ENCODE measurements at places on chromosomes 2 and 18. TPM values are rescaled to one million over a fixed set of nuclear protein-coding genes. Genes with fewer than 3 reads are reported as not detected.

CFC1B gene
- not detected for total RNA-seq

ANKRD23 gene
- total RNA-seq, result 1.1 TPM

ANO7 gene
- 0.38 TPM for total RNA-seq

FBXO48 gene
- total RNA-seq, result 0.38 TPM

LCT gene
- total RNA-seq, result 0.25 TPM

ZFP36L2 gene
- 13.8 TPM for total RNA-seq
